ENCODE measurements at places on chromosomes 4 and X. TPM values are rescaled to one million over a fixed set of nuclear protein-coding genes. Genes with fewer than 3 reads are reported as not detected.

The TMEM31 gene
- 0.37 TPM for polyA plus RNA-seq

The EXOSC9 gene
- 33.4 TPM for polyA plus RNA-seq

The SPARCL1 gene
- 229 TPM for polyA plus RNA-seq

The SOWAHB gene
- 0.37 TPM for polyA plus RNA-seq

DNA sequence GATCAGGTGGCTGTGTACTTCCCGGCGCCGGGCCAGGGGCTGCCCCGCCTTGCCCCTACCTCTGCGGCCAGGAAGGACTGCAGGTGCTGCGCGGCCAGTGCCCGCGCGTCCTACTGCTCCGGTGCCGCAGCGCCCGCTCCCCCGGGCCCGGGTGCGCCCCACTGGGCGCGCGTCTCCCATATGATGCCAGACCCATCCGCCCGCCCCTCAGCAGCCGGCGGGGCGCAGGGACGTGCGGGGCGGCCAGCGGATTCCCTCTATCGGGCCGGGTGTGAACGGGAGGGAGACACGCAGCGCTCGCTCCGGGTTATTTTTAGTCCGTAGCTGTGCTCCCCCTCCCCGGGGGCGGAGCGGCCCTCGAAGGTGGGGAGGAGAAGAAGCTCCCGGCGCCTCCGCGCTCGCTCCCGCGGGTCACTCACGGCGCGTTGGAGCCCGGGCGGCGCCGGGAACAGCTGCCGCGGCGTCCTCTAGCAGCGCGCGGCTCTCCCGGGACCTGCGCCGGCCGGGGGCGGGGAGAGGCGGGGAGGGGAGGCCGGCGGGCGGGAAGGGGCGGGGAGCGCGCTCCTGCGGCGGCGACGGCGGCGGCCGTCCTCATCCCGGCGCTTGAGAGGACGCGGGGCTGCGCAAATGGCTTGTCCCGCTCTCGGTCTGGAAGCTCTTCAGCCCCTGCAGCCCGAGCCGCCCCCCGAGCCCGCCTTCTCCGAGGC is 103.6 kb downstream of the UCHL1 start:
- peaks cover 33% of the 10 kb centered on the region for H3K27me3 ChIP-seq
- no peaks in the 10 kb centered on the region for H3K4me1 ChIP-seq
- no peak overlapping the region for H3K27ac ChIP-seq
- H3K4me3 ChIP-seq: peak overlapping the region; percentile 28
- no peak for DNase-seq

DNA sequence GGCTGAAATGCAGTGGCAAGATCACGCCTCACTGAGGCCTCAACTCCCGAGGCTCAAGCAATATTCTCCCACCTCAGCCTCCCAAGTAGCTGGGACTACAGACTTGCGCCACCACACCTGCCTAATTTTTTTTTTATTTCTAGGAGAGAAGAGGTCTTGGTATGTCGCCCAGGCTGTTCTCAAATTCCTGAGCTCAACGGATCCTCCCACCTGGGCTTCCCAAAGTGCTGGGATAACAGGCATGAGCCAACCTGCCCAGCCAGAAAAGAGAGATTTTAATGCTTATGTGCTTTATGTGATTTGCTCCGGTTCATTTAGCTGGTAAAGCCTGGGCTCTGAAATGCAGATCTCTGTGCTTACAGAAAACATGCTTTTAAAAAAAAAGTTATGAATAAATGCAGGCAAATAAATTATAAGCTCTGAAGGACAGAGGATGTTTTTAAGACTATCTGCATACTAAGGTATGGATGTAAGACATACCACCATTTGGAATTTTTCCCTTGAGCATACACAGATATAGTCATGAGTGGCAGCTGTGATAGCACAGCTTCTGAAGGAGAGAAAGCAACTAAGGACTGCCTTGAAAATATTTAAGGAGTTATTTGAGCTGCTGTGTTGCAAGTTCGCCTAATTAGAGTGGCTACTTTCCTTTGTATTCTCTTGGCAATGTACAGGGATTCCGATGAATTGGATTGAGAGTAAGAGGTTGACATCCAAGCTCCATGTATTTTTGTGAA is 13.8 kb downstream of the GUCY1B1 start:
- DNase-seq: no peak
- H3K4me3 ChIP-seq: no peak overlapping the region
- no peak overlapping the region for H3K27ac ChIP-seq

GRCh38 chrX:9465380-9466123 is 694 bp downstream of the TBL1X start:
- H3K27me3 ChIP-seq: peaks cover 48% of the 10 kb centered on the region
- no peak for DNase-seq
- peaks cover 15% of the 10 kb centered on the region for H3K4me1 ChIP-seq
- H3K36me3 ChIP-seq: no peaks in the 10 kb centered on the region
- H3K4me3 ChIP-seq: peak overlapping the region; percentile 74

DNA sequence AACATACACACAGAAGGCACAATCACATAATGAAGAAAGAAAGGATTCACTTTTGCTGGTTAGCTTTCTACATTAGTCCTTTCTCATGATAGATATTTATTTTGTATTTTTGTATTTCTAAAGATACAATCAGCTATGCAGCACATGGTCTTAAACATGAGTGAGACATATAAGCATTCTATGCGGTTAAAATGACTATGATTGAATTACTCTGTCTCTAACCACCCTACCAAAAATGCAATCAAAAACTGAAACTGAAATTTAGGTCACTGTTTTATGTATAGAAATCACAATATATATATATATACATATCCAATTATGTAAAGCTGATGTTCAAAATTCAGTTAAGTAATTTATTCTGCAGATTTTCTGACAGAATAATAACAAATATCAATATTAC is 21.9 kb downstream of the CXXC4 start:
- H3K27me3 ChIP-seq: no peaks in the 10 kb centered on the region
- H3K4me3 ChIP-seq: no peak overlapping the region
- no peak for DNase-seq
- no peaks in the 10 kb centered on the region for H3K36me3 ChIP-seq
- H3K4me1 ChIP-seq: no peaks in the 10 kb centered on the region

DNA sequence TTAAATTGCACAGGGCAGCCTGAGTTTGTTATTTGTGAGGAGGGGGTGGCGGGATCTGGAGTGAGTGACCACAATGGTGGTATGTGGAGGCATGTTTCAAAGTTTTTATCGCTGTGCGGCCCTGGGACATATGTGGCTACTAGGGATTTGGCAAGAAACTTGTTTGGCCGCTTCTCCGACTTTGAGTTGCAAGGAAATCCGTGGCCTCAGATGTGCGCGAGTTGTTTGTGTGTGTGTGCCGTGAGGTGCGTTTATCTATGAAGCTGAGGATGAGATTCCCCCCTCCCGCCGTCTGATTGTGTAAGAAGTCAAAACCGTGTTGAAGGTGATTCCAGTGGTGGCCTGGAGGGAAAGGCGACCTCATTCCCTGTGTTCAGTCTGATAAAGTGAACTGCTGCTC is 1.4 kb downstream of the JADE3 start:
- no peak for DNase-seq
- no peaks in the 10 kb centered on the region for H3K36me3 ChIP-seq
- H3K27ac ChIP-seq: no peak overlapping the region
- peaks cover 10% of the 10 kb centered on the region for H3K4me1 ChIP-seq
- H3K27me3 ChIP-seq: no peaks in the 10 kb centered on the region

- H3K4me1 ChIP-seq: no peaks in the 10 kb centered on the region
- peak overlapping the region; percentile 40 for H3K4me3 ChIP-seq
- no peak overlapping the region for H3K27ac ChIP-seq
- H3K36me3 ChIP-seq: no peaks in the 10 kb centered on the region
- no peak for DNase-seq
Observed at GRCh38 chr4:79964400-79965211, 108.4 kb downstream of the ANTXR2 start.

GRCh38 chr4:15400981-15401671 is 26.7 kb upstream of the C1QTNF7 start:
- no peak overlapping the region for H3K4me3 ChIP-seq
- H3K27me3 ChIP-seq: no peaks in the 10 kb centered on the region
- H3K36me3 ChIP-seq: no peaks in the 10 kb centered on the region
- H3K27ac ChIP-seq: peak overlapping the region; percentile 43
- peaks cover 12% of the 10 kb centered on the region for H3K4me1 ChIP-seq

GRCh38 chr4:95362906-95363558 is 185.7 kb downstream of the UNC5C start:
- no peaks in the 10 kb centered on the region for H3K36me3 ChIP-seq
- no peaks in the 10 kb centered on the region for H3K4me1 ChIP-seq
- H3K27me3 ChIP-seq: no peaks in the 10 kb centered on the region
- DNase-seq: no peak
- no peak overlapping the region for H3K27ac ChIP-seq
- no peak overlapping the region for H3K4me3 ChIP-seq

- no peak for DNase-seq
- no peaks in the 10 kb centered on the region for H3K4me1 ChIP-seq
- no peak overlapping the region for H3K27ac ChIP-seq
- no peak overlapping the region for H3K4me3 ChIP-seq
- H3K36me3 ChIP-seq: no peaks in the 10 kb centered on the region
Observed at GRCh38 chr4:151227731-151228130, 49.2 kb upstream of the PRSS48 start.

DNA sequence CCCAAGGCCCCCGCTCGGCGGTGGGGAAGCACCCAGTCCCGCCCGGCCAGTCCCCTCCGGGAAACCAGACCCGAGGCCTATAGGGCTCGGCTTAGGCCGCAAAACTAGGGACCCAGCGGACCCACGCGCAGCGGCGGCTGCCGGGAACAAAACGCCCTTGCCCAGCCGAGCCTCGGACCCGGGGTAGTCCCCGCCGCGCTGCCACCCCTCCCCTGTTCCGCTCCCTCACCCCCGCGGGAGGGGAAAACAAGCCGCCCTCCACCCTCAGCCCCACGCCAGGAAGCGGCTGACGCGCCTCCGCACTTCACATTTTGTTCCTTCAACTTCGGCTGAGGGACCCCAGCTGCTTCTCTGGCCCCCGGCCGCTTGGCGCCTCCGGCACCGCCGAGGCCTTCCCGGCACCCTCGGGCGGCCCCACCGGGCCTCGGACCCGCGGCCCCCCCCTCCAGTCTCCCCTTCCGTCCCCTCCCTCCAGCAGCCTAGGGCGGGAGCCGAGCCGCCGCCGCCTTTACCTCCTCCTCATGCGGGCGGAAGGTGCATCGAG is 694 bp downstream of the PDS5A start:
- peaks cover 30% of the 10 kb centered on the region for H3K36me3 ChIP-seq
- peaks cover 4% of the 10 kb centered on the region for H3K4me1 ChIP-seq
- peak; percentile 43 for DNase-seq
- H3K27me3 ChIP-seq: no peaks in the 10 kb centered on the region
- peak overlapping the region; percentile 98 for H3K4me3 ChIP-seq
- H3K27ac ChIP-seq: peak overlapping the region; percentile 98

GRCh38 chr4:16037901-16038300 is 45.9 kb downstream of the PROM1 start:
- no peak overlapping the region for H3K27ac ChIP-seq
- H3K36me3 ChIP-seq: no peaks in the 10 kb centered on the region
- H3K4me3 ChIP-seq: no peak overlapping the region

DNA sequence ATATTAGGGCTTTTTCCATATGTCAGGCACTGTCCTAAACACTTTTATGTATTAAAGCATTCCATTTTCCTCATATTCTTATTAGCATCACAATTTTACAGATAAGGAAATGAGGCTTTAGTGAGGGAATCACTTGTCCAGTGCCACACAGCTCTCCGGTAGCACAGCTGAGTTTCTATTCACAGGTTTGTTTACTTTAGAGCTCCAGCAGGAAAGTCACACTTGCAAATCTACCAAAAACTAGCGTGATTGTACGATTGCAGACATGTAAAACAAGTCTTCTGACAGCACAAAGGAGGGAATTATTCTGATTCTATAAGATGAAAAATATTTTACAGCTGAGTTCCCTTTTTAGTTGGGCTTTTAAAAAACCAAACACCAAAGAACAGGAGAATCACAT is 472.1 kb downstream of the TMA16 start:
- DNase-seq: no peak
- H3K4me3 ChIP-seq: no peak overlapping the region
- no peak overlapping the region for H3K27ac ChIP-seq
- H3K4me1 ChIP-seq: no peaks in the 10 kb centered on the region
- no peaks in the 10 kb centered on the region for H3K27me3 ChIP-seq
- H3K36me3 ChIP-seq: no peaks in the 10 kb centered on the region

DNA sequence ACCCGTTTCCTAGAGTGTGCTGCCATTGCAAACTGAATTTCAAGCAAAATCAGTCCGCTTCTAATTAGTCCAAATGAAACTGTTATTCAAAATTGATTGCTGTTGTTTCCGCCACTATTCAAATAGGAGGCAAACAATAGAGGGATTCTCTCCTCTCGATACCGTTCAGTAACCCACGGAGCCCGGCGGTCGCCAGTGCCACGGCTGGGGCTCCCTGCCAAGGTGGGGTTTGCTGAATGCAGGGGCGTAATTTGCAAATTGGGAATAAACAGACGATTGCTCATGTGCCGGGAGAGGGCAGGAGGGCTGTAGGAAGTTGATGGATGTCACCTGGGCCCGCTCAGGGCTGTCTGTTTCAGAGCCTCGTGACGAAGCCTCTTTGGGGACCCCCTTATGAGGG is 8.8 kb downstream of the ADRA2C start:
- H3K36me3 ChIP-seq: no peaks in the 10 kb centered on the region
- peaks cover 13% of the 10 kb centered on the region for H3K27me3 ChIP-seq
- no peak overlapping the region for H3K27ac ChIP-seq
- no peak for DNase-seq

DNA sequence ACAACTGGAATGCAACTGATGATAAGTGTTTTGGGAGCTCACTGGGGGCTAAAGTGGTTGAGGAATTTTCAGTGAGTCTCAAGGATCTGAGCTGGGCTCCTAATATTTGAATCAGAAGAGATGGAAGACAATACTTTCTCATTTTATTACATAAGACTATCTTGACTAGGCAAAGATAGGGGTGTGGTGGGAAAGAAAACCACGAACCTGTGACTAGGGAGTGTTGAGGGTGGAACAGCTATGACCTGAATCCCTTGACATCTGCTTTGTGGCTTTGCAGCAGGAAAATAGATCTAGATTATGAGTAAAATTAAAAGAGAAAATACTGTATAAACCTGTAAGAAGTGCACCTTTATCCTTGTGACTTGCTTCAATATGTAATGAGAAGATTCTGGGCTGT is 295.1 kb upstream of the TEX13A start:
- H3K27ac ChIP-seq: no peak overlapping the region
- DNase-seq: no peak
- H3K4me1 ChIP-seq: no peaks in the 10 kb centered on the region
- no peaks in the 10 kb centered on the region for H3K36me3 ChIP-seq
- H3K27me3 ChIP-seq: no peaks in the 10 kb centered on the region
- H3K4me3 ChIP-seq: no peak overlapping the region

GRCh38 chrX:16750136-16750535 is 30.7 kb downstream of the SYAP1 start:
- peaks cover 24% of the 10 kb centered on the region for H3K36me3 ChIP-seq
- H3K4me3 ChIP-seq: no peak overlapping the region
- no peak overlapping the region for H3K27ac ChIP-seq
- no peaks in the 10 kb centered on the region for H3K4me1 ChIP-seq

GRCh38 chrX:4579480-4579879 is 866.0 kb upstream of the PRKX start:
- no peak overlapping the region for H3K4me3 ChIP-seq
- no peaks in the 10 kb centered on the region for H3K27me3 ChIP-seq
- H3K4me1 ChIP-seq: no peaks in the 10 kb centered on the region
- H3K27ac ChIP-seq: no peak overlapping the region
- no peak for DNase-seq
- no peaks in the 10 kb centered on the region for H3K36me3 ChIP-seq
